CD4-positive, alpha-beta T cell treated with Interleukin-2 at 100 ng/mL for 4 hours (primary cell): ENCODE measurements at places on chromosomes 12 and 14.
A peak's percentile ranks its signal among the peaks of the same experiment; 100 is the strongest.

- peak; percentile 3 for DNase-seq
Measured at GRCh38 chr14:75615200-75615599, 36.8 kb downstream of the FLVCR2 start.

DNA sequence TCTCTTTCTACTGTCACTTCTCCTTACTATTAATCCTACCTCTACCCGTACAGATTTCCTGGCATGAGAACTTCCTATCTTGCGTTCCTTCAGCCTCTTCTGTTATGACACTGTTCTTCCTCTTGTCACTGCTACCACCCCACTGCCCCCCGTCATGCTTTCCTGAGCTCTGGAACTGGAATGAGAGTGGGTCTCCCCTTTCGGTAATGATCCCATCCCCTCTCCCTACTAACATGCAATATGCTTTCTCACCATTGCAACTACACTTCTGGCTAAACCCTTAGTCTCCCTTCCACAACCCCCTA is 4.9 kb upstream of the AP1G2 start:
- no peak for DNase-seq

- DNase-seq, result no peak
Measured at GRCh38 chr12:46167412-46167811, 101.4 kb downstream of the SLC38A1 start.

DNA sequence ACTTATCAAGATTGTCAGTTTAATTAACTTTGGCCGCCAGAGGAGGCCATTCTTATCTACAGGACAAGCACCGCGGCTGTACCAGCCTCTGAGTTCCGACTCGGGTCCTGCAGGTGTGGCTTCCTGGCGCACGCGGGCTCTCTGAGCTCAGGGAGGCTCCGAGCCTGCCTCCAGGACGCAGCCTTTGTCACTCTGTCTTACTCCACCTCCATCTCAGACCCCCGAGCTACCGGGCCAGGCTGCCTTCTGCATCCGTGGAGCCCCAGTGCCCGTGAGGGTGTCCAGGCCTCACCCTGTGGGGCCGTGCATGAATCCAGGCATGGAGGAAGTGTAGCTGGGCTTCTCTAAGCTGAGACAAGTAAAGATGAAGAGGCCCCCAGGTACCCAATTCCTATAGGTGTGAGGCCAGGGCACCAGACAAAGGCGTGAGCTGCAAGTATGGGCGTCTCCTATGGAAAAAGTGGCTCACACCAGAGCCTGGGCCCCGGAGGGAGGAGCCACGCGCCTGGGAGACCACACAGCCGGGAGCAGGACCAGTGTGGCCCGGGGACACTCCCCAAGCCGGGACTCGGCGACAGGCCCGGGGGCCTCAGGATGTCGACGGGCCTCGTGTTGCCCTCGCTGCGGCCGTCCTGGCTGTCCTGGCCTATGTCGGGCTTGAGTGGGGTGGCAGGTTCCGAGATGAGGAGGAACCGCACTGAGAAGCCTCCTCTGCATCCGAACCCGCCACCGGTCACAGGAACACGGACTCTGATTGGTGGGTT is 42.8 kb downstream of the NOC4L start:
- no peak for DNase-seq

DNA sequence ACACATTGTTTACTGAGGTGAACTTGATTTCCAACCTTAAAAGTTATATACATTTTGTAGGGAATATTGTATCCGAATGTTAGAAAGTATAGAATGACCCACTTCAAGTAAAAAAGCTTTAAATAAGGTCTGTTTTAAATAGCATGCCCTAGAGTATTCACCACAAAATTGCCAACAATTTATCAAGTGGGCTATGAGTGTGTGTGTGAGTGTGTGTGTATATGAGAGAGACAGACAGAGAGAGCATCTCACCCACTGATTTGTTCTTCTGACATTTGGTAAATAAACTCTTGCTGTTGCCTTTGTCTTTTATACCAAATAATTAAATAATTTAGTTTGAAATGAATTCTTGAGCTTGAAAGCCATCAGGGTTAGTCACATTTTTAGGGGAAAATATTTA is 29.8 kb upstream of the RAP1B start:
- DNase-seq, result no peak

GRCh38 chr12:111773801-111774551 is 7.2 kb downstream of the ALDH2 start:
- DNase-seq, result peak; percentile 12
